ENCODE measurements at places on chromosomes 6 and 20. TPM values are rescaled to one million over a fixed set of nuclear protein-coding genes. Genes with fewer than 3 reads are reported as not detected.

- no peak overlapping the region for H3K27ac ChIP-seq
- no peaks in the 10 kb centered on the region for H3K27me3 ChIP-seq
- no peaks in the 10 kb centered on the region for H3K4me1 ChIP-seq
- H3K4me3 ChIP-seq = no peak overlapping the region
These were observed 21.6 kb downstream of the GPR6 start for GRCh38 chr6:109999740-110000139.

GRCh38 chr20:25376886-25377285 is 13.7 kb downstream of the ABHD12 start:
- no peak overlapping the region for H3K4me3 ChIP-seq
- no peak overlapping the region for H3K27ac ChIP-seq
- no peak for DNase-seq
- H3K36me3 ChIP-seq = peaks cover 29% of the 10 kb centered on the region

- no peak for DNase-seq
- no peaks in the 10 kb centered on the region for H3K36me3 ChIP-seq
- peaks cover 1% of the 10 kb centered on the region for H3K27me3 ChIP-seq
- H3K4me3 ChIP-seq = no peak overlapping the region
These were observed 69.1 kb upstream of the PBOV1 start for GRCh38 chr6:138287144-138287955.

The TFAP2A gene
- total RNA-seq = 0.32 TPM

All from glutamatergic neuron (in vitro differentiated cells).